ENCODE measurements at places on chromosomes 7 and 10.

DNA sequence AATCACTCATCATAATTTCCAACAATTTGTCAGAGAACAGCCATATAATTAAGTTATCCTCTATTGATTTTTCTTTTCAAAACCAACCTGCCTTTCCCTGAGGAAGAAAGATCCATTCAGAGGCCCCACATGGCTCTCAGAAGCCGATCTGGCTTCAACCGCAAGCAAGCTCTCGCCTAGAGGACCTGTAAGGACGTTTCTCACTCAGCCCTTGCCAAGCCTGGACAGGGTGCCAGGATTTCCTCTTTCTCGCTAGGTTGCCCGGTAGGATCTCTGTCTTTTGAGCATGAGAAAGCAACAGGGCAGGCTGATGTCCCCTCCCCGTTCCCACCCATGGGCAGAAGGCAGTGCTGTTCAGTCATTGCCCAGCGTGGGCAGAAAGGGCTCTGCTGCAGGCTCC, 13.0 kb downstream of the AIFM2 start:
- DNase-seq: no peak

GRCh38 chr10:42697926-42698325, 59.6 kb upstream of the ZNF33B start:
- no peak for DNase-seq

- DNase-seq: no peak
Measured at GRCh38 chr10:101355072-101355706, 1.2 kb downstream of the BTRC start.

- DNase-seq: no peak
Measured at GRCh38 chr7:71377062-71377461, 245.1 kb downstream of the GALNT17 start.

- DNase-seq: peak; percentile 12
Measured at GRCh38 chr10:35447693-35448407, 111.5 kb downstream of the CCNY start.

DNA sequence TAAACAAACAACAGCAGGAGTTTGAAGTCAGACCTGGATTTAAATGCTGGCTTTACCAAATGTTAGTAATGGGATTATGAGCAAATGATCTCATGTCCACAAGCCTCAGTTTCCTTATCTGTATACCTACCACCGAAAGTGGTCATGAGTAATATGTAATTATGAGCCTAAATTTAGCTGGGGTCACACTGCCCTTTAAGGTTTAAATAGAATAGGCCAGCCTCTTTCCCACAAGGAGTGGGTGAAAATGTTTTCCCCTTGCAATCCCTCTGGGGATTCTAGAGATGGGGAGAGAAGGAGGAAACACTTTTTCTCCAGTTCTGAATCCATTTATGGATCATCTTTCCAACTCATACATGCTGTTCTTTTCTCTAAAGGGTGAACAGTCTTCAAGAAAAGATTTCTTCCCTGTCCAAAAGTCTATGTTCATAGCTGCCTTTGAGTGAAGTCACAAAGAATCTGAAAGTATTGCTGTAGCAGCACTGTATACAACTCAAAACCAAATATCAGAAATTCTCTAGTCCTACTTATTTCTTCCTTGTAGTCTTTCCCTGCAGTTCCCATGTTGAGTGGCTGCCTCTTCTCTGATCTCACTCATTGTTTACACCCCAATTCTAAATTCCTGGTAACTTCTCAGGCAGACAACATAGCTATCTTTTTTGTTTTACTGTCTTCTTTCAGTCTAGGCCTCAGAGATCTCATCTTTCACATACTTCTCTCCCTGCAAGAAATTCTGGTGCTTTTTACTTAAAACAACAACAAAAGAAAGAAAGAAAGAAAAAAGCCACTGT, 7.4 kb upstream of the TSPAN12 start:
- no peak for DNase-seq

GRCh38 chr10:71727738-71728737, 8.5 kb upstream of the C10orf105 start:
- peak; percentile 55 for DNase-seq

DNA sequence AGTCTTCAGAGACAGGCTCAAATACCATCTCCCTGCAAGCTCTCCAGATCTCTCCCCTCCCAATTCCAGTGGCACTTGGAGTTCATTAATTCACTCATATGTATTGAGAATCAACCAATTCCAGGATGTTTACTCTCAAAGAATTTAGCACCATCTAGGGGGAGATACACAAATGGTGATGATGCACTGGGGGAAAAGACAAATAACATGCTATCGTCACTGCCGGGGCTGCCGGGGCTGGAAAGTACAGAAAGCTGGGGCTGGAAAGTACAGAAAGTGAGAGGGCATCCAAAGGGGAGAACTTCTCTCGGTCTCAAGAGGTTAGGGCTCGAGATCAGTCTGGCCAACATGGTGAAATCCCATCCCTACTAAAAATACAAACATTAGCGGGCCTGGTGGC, 118.7 kb downstream of the MKX start:
- DNase-seq: no peak

GRCh38 chr10:103672345-103672744, 178.8 kb downstream of the NEURL1 start:
- no peak for DNase-seq

DNA sequence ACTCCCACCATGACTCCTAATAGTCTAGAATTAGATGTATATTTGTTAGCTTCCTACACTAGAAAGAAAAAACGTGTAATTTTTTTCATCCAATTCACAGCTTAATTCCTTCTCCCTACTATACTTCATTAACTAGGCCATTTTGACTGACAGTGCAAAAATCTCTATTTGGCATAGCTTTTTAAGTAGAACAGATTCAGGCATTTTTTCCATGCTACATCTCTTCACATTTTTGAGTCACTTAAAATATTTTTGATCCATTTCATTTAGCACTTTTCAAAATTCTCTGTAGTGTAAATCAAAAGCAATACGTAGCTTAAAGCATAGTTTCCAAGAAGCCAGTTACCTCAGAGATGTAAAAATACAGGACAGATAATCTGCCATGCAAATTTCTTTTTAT, 391.1 kb upstream of the NPVF start:
- DNase-seq: no peak

DNA sequence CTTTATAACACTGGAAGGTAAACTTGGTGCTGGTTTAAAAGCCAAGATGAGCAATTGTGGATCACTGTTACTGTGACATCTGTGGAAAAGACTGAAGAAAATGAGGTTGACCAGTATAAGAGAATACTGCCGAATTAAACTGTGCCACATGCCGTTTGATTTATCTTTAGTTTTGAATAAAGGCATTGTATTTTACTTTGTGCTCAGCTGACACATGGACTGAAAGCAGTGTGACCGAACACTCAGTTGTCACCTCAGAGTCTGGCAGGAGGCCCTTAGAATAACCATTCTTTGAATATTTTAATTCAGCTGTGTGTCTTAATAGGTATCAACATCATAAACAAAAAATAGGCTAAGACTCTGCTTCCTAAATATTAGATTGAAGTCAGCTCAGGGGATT, 133.7 kb upstream of the GJD4 start:
- no peak for DNase-seq

DNA sequence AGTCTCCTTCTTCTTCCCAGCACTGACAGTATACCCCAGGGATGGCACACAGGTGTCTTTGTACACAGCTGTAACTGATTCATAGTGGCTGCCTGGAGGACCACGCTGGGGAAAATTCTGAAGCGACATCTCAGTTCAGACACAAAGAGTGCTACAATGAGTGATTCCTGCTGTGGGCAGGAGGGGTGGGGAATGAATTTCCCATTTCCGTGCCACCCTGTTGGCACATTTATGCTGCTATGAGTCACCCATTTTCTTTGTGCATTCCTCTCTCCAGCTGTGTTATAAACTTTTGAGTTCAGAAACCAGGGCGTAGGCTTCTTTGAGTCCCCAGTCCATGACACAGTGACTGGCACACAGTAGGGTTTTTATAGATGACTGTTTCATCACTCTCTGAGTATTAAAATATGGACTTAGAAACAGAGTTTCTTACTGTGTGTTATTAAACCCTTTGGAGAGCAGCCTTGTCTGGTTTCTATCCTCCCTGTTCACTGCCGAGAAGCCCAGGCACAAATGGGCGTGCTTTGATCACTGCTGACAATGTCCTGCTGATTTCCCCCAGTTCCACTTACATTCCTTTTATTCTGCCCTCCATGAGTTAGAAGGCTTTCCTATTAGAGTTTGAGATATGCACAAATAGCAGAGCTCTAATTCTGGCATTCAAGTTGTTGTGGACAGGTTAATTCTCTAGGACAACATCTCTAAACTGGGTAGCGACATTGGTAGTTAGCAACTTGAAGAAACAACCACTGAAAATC, 24.0 kb upstream of the NPS start:
- DNase-seq: no peak

DNA sequence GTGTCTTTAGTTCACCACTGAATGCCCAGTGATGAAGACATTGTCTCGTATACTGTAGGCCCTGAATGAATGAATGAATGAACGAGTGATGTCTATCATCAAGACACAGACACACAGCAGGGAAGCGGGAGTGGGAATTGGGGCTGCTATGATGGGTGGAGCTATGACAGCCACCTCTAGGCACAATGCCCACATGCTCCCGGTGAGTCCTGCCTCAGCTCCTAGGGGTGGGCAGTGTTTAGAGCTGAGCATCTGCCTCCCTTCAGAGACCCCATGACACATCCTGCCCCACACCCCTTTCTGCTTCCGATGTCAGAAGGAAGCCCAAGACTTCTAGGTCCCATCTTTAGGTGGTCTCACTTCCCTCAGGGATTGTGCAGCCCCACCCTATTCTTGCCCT, 714.1 kb downstream of the PARD3 start:
- DNase-seq: no peak

DNA sequence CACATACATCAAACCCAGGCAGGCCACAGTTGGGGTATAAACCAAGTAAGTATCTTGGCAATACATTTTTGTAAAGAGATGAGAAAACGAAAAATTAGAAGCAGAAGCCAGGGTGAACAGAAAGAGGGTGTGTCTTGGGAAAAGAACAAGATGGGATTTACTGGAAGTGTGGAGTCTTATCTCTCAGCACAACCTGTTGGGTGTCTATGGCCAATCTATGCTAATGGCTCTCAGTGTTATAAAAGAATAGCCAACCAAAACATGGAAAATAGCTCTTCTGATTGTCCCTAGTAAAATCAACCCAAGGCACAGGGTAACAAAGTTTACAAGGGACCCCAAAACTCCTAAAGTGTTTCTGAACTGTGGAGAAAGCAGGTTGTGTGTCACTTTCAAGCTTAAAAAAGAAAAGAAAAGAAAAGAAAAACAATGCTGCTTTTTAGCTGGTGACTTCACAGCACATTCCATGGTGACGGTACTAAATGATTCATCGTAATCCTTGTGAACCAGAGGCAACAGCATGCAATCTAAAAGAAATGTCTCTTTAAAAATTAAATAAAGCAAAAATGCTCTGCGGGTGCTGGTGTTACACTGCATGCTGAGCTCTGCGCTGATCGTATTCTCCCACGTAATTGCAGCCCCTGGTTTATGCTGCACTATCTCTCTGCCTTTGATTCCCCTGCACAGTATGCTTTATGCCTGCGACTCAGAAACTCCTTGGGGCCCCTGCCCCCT, 100.8 kb downstream of the C10orf90 start:
- DNase-seq: no peak

DNA sequence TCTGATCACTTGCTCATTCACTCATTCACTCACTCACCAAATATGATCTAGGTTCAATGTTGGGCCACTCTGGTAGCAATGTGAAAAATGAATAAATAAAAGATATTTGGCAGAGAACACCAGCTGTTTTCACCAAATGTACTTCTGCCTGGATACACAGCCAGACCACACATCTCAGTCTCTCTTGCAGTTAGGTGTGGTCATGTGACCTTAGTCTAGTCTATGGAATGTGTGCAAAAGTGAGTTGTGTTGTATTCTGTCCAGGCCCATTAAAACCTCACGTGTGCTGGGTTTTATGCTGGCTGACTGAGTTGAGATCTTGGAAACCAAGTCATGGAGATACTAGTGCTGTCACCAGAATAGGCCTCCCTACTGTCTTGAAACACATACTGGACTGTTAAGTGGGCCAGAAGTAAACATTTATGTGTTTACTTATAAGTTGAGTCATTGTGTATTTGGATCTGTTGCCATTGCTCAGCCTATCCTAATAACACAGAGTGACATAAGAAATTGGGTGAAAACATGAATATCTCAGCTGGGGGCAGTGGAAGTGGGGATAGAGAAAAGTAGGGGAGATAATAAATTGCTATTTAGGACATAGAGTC, 145.5 kb downstream of the PTEN start:
- no peak for DNase-seq

DNA sequence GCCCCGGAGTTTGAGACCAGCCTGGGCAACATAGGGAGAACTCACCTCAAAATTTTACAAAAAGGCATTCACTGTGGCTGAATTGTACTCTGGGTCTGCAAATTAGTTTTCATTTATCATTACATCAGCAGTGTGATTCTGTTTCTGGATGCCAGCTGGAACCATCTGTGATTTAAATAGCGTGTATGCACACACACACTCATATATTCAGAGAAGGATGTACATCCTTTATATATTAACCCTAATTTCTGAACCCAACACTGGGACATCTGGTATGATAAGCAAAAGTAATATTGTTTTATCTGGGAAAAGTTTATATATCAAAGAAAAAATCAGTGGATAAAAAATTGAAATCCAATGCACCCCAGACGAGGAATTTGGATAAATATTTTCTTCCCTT, 33.8 kb upstream of the LYZL1 start:
- DNase-seq: no peak

- DNase-seq: no peak
Measured at GRCh38 chr10:103895411-103896186, 22.4 kb downstream of the STN1 start.
